ENCODE measurements at places on chromosomes 13 and 19.

DNA sequence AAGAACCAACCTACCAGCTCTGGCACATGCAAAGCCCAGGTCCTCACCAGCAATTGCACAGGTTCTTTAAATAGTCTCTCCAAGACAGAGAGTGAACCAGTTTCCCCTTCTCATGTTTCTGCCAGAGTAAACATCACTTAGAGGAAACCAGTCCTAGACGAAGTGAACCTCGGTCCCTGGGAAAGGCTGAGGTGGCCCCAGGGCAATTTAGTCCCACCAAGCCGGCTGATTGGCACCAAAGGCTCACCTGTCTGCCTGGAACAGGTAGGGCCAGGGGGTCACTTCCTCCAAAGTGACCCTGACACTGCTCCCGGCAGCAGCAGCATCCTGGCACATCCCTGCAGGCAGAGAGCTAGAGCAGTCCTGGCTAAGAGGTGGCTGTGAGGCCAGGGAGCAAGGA, 122.9 kb upstream of the ZNF507 start:
- DNase-seq = no peak

DNA sequence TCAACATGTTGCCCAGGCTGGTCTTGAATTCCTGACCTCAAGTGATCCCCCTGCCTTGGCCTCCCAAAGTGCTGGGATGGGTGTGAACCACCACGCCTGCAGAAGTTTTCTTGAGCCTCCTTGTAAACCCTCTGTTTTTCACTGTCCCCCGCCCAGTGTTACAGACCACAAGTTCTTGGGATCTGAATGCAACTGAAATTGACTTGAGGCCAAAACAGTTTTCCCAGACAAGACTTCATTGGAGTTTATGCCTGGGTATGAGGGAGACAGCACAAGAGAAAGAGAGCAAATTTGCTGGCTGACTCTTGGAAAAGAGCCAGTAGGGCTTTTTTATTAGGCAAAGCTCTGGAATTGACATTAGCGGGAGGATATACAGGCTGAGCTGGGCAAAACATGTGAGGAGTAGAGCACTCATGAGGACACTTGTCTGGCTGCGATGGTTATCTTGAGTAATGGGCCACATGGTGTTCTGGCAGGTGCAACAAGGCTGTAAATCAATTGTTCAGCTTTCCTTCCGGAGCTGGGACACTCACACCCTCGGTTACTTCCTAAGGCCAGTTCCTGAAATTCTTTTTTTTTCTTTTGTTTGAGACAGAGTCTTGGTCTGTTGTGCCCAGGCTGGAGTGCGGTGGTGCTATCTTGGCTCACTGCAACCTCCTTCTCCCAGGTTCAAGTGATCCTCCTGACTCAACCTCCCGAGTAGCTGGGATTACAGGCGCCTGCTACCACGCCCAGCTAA, 12.7 kb upstream of the HNRNPL start:
- DNase-seq = no peak

GRCh38 chr19:51075998-51076397, 6.7 kb downstream of the KLK14 start:
- DNase-seq = no peak

DNA sequence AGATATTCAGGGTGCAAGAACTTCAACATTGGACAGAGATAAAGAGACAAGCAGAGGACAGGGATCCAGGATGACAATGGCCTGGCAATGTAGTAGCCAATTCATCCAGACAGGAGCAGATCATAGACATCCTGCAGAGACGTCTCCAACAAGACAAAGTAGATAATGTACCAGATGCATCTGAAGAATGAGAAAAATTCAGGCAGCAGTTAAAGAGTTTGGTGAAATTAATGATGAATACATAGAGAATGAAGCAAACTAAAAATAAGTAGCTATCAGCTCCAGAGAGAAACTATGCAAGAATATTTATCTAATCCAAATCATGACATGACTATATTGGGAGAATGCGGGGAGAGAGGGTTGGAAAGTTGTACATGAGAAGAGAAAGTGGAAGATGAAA, 278.4 kb upstream of the DACH1 start:
- DNase-seq = no peak
